ENCODE measurements at places on chromosomes 3 and 15. TPM values are rescaled to one million over a fixed set of nuclear protein-coding genes. Genes with fewer than 3 reads are reported as not detected.
A peak's percentile ranks its signal among the peaks of the same experiment; 100 is the strongest.

- DNase-seq = no peak
Observed at GRCh38 chr15:70033109-70033508, 64.6 kb downstream of the TLE3 start.

DNA sequence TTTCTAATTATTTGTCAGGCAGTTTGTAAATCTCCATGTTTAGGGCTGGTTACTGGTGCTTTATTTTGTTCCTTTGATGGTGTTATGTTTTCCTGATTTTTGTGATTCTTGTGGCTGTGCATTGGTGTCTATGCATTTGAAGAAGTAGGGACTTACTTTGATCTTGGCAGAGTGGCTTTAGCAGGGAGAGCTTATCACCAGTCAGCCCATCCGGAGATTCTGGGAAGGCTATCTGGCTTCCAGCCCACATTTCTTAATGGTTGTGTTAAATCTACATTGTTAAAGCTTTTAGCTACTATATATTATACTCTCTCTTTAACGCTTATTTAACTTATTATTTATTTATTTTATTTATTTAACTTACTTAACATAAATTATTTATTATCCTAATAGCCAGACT lies 35.1 kb downstream of the FBXL2 start:
- no peak for DNase-seq

- no peak for DNase-seq
Observed at GRCh38 chr15:90864507-90864906, 3.9 kb upstream of the FURIN start.

DNA sequence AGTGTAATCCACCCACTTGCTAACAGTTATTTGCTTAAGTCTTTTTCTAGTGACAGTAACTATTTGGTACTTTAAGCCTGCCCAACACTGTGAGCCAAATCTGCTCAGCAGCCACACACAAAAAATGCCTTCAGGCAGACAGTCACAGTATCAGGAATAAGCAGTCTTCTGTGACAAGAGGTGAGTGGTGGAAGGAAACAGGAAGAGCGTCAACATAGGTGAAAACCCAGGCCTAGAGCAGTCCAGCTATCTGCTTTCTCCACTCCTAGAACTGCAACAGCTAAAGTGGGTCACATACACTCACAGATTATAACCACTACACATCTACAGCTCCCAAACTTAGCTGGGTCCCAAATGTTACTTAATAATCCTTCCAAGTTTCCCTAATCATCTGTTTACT lies 213.7 kb downstream of the ZBTB20 start:
- DNase-seq = no peak

DNA sequence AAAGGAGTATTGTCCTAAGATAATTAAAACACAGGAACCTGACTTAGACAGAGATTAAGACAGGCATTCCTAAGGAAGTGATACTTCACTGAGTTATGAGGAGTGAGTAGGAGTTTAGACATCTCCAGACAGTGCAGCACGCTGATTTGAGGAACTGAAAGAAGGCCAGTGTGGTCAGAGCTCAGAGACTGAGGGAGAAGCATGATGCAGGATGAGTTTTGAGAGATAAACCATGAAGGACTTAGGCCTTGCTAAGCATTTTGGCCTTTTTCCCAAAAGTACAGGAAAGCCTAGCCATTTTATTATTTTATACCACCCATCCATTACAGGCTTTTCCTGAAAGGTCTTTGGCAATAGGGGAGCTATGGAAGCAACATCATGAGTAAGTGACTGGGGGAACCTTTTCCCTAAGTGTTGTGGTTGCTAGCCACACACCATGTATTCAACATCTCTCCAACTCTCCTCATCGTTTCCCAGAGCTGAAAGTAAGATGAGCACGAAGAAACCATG lies 375.6 kb upstream of the TPRG1 start:
- peak; percentile 63 for DNase-seq

Gene CASR
- not detected for total RNA-seq

Measured in MG63 (cell line).